Nucleus accumbens (tissue), 56 donors: ENCODE measurements at places on chromosomes 12 and 14.

- no peak for DNase-seq
Observed at GRCh38 chr12:109016016-109016415, 4.9 kb downstream of the SVOP start.

DNA sequence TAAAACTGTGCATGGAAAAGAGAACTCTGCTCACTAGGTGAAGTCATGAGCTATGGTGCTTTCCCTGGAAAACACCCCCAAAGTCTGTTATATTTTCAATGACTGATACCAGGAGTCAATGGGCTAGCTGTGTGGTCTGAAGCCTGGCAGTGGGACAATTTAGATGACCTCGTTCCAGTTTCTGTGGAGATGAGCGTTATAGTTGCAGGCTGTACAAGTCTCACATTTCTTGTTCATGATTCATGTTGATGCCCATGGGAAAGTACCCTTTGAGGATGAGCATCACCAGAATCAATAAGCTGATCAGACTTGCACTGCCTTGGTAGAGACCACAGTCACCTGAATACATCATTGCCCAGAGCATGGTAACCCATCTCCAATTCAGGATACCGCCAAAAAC, 70.7 kb downstream of the NOVA1 start:
- DNase-seq = no peak

GRCh38 chr12:28340261-28341045, 150.2 kb downstream of the CCDC91 start:
- no peak for DNase-seq

GRCh38 chr14:94331462-94331861, 8.3 kb upstream of the SERPINA6 start:
- no peak for DNase-seq

DNA sequence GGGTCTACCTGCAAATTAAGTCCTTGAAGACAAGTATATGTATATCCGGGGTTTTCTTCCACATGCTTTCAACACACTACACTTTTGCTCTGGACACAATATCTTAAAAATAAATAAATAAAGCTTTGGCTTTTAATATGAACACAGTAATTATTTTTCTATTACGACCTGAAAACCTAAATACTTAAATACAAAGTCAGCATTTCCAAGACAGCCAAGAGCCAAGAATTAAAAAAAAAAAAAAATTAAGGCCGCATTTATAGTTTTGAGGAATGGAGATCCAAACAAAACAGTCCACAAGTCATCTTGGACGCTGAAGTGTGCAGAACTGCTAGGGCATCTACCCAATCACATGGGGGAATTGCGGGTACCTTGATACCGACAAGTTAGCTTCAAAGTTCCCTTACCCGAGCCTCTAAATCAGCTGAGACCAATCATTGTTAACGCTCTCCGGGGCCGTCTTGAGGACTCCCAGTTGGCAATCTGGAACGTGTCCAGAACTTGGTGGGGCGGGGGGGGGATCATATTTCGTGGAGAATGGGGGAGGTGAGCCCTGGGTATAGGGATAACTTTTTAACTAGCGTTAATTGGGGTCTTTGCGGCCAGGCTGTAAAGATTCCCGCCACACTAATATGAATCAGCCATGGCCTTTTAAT, 731 bp upstream of the PCNX4 start:
- DNase-seq = no peak
